Cardiac septum (tissue), 1 donor: ENCODE measurements at places on chromosomes 4 and X.

GRCh38 chr4:90082449-90082848, 44.7 kb upstream of the CCSER1 start:
- no peak for DNase-seq

DNA sequence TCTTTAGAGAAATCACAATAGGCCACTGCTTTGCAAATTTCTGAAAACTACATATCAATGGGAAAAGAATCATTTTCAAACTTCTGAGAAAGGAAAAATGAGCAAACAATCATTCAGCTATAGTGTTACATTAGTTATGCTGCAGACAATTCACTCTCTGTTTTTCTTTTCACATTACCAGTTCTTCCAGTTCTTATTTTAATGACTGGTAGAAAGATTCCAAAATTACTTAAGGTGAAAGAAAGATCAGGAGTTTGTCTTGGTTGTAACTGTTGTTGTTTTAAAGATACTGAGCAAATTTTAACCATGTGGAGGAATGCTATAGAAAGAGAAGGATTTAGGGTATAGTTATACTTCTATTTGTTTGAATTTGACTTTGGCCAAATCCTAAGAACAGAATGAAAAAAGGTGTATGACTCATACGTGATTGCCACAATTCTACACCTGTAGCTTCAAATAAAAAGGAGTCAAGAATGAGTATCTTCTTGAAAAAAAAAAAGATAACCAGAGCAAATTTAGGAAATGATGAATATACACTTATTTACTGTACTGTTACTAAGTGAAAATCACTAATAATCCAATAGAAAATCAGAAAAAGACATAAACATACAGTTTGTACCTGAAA, 21.0 kb upstream of the RASGEF1B start:
- no peak for DNase-seq

DNA sequence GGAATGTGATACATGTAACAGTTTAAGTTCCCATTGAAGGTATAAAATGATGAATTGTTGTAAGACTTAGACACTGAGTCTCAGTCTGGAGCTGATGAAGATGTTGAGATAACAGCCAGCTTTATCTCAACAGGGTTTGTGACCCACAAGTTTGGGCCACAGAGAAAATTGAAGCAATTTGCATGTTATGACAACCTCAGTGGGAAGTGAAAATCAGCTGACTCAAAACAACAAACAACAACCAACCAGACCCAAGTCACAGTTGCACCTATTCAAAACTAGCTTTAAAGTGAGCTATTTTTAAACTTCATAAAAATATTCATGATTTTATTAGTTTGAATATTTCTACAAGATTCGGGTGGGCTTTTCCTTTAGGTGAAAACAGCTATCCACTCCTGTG, 8.0 kb downstream of the SFRP2 start:
- no peak for DNase-seq

GRCh38 chrX:154797006-154797405, 8.3 kb downstream of the MPP1 start:
- no peak for DNase-seq

- no peak for DNase-seq
Measured at GRCh38 chr4:26576231-26576739, 7.6 kb upstream of the TBC1D19 start.

- no peak for DNase-seq
Measured at GRCh38 chr4:81531410-81531809, 59.7 kb upstream of the RASGEF1B start.

DNA sequence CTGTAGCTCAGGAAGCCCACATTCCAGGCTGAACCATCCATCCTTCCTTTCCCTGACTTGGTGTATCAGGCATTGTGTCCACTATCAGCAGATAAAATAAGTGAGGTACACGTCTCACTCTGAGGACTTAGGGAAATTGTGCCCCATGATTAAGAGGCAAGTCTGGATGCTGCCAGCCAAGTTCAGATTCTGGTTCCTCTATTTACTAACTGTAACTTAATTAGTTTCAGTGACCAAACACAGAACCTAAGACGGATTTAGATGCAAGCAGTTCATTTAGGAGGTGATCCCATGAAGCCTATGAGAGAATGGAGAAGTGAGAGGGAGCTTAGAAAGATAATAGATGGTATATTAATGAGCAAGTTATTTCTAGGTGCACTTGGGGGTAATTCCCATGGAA, 56.6 kb upstream of the PACRGL start:
- no peak for DNase-seq

DNA sequence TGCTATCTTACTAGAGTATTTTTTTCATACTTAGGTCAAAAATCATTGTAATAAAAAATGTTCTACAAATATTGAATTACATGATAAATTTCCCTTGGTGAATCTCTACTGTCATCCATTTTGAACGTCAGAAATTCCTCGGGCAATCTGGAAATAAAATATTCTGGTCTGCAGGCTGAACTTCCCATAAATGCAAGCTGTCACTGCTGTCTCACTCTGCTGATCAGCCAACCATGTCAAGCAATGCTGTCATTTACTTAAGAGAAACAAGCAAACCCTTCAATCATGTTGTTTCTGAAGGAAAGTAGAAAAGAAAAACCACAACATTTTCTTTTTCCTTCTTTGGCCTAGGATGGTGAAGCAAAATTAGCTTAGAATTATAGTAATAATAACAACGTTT, 514.2 kb upstream of the GALNT7 start:
- DNase-seq = no peak

- no peak for DNase-seq
Measured at GRCh38 chrX:720250-720649, 89.7 kb downstream of the SHOX start.

GRCh38 chr4:106424426-106424825, 55.8 kb upstream of the GIMD1 start:
- DNase-seq = no peak

DNA sequence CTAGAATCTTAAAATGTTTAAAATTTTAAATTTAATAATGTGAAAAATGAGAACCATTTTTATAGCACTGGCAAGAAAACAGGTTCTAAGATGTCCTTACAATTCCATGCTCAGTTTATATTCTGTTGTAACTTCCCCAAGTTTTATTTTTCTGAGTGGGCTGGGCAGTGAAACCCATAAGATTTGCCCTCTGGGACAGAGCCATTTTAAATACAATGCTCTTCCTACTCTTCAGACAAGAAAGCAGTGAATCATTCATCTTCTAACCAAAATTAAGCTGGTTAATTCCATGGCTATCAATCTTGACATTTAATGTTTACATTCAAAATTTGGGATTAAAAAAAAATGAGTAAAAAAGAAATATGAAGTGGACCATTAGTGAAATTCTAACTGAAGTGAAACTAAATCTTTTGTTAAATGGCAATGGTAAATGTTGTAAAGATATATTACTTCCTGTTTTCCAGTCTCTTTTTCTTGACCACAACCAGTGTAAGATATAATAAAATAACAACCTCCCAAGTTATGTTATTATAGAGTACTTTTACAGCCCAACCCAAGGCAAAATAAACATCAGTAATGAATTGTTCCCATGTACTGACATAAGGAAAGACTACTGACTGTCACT, 37.2 kb upstream of the PTPN13 start:
- DNase-seq = no peak

- DNase-seq = no peak
Measured at GRCh38 chr4:5798946-5799345, 87.9 kb downstream of the EVC start.

GRCh38 chr4:137083571-137084135, 448.6 kb downstream of the PCDH18 start:
- DNase-seq = no peak

- no peak for DNase-seq
Measured at GRCh38 chrX:22063284-22063683, 31.2 kb downstream of the PHEX start.
